ENCODE measurements at places on chromosomes 3 and 15.

DNA sequence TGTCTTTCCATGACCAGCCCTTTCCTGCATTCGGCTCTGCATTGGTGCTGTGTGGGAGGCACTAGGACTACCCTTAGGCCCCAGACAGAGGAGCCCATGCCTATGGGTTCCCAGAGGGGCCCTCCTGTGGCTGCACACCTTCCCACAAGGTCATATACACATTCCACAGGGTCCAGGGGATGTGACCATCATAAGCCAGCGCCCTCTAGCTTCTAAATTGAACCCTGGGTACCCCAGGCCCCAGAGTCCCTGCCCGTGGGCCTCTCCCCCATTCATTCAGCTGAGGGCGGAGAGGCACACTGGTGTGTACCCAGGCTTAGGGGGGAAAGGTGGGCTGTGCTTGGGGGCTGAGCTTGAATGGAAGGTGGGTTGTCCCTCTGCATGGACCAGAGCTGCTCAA is 10.2 kb upstream of the SLC6A6 start:
- DNase-seq = no peak

DNA sequence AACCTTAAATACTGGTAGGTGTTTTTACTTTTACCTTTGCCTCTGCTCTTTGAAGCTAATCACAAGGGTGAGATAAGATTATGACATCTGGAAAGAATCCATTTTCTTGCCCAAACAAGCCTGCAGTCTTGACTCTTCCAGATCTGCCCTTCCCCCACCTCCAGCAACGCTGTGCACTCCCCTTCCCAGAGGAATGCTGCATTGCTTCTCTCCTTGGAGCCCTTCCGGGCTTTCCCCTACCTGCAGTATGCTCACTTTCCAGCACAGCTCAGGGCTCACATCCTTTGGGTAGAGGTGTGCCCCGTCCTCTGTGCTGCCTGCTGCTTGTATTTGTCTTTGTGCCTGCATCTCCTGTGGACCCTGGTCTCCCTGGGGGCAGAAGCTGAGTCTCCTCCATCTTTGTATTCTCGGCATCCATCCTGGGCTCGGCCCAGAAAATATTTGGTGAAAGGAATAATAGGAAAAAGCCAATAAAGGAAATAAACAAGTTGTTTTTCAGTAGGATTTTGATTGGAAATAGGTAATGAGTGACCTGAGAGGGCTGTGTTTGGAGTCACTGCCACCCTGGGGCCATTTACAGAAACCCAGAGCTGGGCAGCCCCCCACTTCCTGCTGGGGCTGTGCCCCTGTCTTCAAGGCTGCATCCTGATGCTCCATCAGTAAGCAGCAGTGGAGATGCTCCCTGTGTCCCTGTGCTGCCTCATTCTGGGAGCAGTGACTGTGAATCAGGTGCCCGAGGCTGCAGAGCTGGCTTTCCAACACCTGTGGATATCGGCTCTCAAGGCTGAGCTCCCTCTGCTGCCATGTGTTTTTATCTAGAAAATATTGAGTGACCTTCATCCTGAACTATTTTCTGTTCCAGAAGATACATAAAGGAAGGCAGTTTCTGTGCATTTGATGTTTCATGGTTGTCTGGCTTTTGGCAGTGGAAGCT is 117.5 kb downstream of the EEFSEC start:
- no peak for DNase-seq

- DNase-seq = no peak
Measured at GRCh38 chr3:31636694-31637442, 104.1 kb downstream of the STT3B start.

- no peak for DNase-seq
Measured at GRCh38 chr3:134801204-134801958, 6.3 kb downstream of the EPHB1 start.

DNA sequence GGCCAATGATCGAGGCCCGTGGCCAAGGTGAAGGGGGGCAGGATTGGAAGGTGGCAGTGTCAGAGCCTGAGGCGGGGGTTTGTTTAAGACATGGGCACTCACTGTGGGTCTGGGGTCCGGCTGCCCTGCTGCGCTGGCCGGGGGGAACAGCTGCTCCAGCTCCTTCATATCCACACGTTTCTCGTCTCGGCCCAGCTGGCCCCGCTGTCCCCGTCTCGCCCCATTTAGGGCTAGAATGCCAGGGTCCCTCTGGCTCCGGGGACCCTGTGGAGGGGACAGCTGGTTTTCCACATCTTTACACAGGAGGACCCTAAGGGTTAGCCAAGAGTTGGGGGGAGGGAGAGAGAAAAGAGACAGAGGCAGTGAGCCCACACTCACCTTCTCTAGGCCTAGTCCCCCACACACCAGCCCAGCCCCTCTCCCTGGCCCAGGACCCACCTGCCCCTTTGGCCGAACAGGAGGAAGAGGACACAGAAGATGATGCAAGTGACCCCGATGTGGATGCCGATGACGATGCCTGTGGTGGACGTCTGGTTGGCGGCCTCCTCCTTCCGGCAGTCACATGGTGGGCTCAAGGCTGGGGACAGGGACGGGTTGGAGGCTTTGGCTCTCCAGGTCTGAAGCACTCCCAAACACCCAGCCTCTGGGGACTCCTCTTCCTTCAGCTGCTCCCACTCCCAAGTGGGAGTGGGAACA is 25.0 kb downstream of the RNU5B-1 start:
- DNase-seq = no peak

DNA sequence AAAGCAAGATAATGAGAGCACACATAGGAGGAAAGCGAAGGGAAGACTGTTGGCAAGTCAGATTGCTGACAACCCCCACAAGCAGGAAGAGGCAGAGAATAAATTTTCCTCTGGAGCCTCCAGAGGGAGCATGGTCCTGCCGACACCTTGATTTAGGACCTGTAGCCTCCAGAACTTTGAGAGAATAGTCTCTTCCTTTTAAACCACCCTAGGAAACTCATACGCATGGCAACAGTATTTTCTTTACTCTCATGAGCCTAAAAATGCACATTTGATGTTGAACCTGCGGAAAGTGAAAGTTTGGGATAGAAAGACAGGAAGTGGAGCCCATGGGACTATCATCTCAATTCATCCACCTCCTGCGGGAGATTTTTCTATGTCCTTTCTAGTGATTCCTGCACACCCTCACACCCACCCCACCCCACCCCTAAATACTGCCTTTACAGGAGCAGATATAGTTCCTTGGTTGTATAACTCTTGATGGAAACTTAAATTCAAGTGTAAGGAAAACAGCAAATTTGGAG is 116.7 kb upstream of the LPP start:
- no peak for DNase-seq

- no peak for DNase-seq
Measured at GRCh38 chr15:47292638-47293190, 424.6 kb upstream of the SEMA6D start.

GRCh38 chr3:196166741-196167140 is 44.5 kb downstream of the ZDHHC19 start:
- DNase-seq = no peak

- peak; percentile 66 for DNase-seq
Measured at GRCh38 chr3:196073255-196073753, 8.6 kb downstream of the TFRC start.

DNA sequence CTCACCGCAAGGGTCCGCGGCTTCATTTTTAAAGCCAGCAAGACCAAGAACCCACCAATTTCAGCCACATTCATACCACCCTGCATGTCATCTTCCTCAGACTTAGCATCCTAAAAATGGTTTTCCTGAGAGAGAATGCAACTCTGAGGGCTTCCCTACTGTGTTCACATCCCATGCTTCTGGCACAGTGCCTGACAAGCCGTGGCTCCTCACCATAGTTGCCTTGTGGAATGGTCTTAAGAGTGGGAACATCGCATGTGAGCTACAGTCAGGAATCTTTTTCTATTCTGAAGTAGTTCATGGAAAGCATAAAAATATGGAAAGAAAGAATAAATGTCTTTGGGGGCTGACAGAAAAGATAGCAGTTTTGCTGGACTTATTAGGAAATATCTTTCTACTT is 120.3 kb downstream of the RAP2B start:
- DNase-seq = no peak

DNA sequence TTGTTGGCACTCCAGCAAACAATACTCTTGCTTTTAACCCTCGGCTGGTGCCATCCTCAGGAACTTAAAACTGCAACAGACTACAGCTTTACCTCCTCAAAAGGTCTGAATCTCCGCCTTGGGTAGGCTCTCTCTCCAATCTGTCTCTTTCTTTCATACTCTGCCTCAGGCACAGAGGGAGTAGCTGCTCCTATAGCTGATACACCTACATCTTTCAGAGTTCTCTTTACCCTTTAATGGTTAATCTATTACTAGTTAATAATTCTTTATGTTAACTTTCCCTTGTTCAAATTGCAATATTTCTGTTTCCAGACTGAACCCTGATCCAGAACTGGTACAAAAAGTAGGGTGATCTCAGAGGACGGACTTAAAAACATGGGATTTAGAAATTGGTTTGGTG is 66.2 kb downstream of the MAP4 start:
- DNase-seq = no peak

DNA sequence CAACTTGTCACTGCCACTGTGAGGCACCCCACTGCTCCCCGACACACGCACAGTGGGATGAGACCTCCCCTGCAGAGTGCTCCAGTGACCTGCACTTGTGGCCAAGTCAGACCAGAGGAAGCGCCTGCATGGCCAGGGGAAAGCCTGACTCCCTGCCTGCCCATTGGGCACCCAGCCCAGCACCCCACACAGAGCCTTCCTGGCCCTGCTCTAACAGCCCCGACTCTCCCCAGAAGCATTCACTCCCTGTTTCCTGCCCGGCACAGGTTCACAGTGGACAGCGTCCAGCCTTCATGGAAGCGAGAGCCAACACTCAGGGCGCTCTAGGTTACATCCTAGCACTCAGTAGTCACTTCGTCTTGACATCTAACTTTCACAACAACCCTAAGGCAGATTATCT is 27.8 kb downstream of the RBPMS2 start:
- no peak for DNase-seq

- no peak for DNase-seq
Measured at GRCh38 chr3:157586293-157586692, 83.1 kb upstream of the VEPH1 start.

- no peak for DNase-seq
Measured at GRCh38 chr3:195766671-195767070, 45.1 kb downstream of the MUC4 start.

GRCh38 chr3:188523291-188523690 is 369.3 kb downstream of the LPP start:
- no peak for DNase-seq

GRCh38 chr15:96334705-96335410 is 4.4 kb downstream of the NR2F2 start:
- no peak for DNase-seq
